ENCODE measurements at places on chromosomes 2 and 18. TPM values are rescaled to one million over a fixed set of nuclear protein-coding genes. Genes with fewer than 3 reads are reported as not detected.
A peak's percentile ranks its signal among the peaks of the same experiment; 100 is the strongest.

Gene CD207
- total RNA-seq, result not detected

Gene SLC19A3
- total RNA-seq, result not detected

Gene DQX1
- total RNA-seq, result 0.52 TPM

Gene NPPC
- not detected for total RNA-seq

Gene VIL1
- total RNA-seq, result 0.17 TPM

Gene APCDD1
- not detected for total RNA-seq

Gene LYG1
- total RNA-seq, result 1.6 TPM

Gene MYCN
- not detected for total RNA-seq

Gene REG3A
- total RNA-seq, result not detected

Gene PKP4
- total RNA-seq, result 43.1 TPM

Gene FSHR
- total RNA-seq, result not detected

DNA sequence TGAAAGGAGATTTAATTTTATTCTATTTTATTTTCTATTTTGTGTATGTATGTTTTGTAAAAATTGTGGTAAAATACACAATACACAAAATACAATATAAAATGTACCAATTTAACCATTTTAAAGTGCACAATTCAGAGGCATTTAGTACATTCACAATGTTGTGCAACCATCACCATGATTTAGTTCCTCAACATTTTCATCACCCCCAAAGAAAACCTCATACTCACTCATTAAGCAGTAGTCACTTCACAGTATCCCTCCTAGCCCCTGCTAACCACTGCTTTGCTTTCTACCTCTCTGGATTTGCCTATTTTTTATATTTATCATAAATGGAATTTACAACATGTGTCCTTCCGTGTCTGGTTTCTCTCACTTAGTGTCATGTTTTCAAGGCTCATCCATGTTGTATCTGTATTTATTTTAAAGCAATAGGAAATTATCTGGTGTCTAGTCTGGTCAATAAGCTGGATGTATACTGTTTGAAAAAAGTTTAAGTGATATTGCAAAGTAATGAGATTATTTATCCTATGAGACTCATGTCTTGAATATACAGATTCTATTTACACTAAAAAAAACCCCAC, 77.9 kb upstream of the GLS start:
- H3K36me3 ChIP-seq, result no peaks in the 10 kb centered on the region
- H3K4me3 ChIP-seq, result no peak overlapping the region

GRCh38 chr2:240929364-240930095, 23.4 kb downstream of the CROCC2 start:
- H3K4me3 ChIP-seq, result no peak overlapping the region
- H3K27ac ChIP-seq, result no peak overlapping the region
- DNase-seq, result no peak
- no peaks in the 10 kb centered on the region for H3K4me1 ChIP-seq
- H3K27me3 ChIP-seq, result no peaks in the 10 kb centered on the region

DNA sequence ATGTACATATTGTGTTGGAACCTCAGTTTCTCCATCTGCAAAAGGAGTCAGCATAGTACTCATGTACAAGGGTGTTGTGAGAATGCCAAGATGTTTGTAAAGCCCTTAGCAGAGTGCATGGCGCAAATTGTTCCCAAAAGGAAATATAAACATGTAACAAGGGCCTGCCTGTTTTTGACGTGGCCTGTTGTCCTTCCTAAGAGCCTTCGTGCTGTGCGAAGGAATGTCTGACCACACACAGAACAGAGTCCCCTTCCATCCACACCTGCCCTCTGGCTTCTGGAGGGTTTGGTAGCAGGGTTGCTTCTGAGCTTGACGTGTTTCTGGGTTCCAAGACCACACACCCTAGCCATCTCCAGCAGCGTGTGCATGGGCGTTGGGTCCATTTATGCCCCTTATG, 34.9 kb downstream of the CABLES1 start:
- no peak overlapping the region for H3K4me3 ChIP-seq
- no peaks in the 10 kb centered on the region for H3K4me1 ChIP-seq
- H3K27ac ChIP-seq, result no peak overlapping the region
- no peaks in the 10 kb centered on the region for H3K36me3 ChIP-seq

DNA sequence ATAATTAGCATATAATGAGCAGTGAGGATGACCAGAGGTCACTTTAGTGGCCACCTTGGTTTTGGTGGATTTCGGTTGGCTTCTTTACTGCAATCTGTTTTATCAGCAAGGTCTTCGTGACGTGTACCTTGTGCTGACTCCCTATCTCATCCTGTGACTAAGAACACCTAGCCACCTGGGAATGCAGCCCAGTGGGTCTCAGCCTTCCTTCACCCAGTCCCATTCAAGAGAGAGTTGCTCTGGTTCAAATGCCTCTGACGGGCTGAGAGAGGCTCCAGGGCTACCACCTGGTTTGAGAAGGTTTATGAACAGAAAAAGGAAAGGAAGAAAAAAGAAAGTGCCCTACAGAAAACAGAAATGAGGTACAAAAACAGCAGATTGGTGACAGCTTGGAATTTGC, 738.7 kb downstream of the SOCS6 start:
- H3K27ac ChIP-seq, result no peak overlapping the region
- H3K36me3 ChIP-seq, result no peaks in the 10 kb centered on the region
- no peak for DNase-seq
- H3K4me3 ChIP-seq, result no peak overlapping the region
- H3K4me1 ChIP-seq, result no peaks in the 10 kb centered on the region
- H3K27me3 ChIP-seq, result no peaks in the 10 kb centered on the region

DNA sequence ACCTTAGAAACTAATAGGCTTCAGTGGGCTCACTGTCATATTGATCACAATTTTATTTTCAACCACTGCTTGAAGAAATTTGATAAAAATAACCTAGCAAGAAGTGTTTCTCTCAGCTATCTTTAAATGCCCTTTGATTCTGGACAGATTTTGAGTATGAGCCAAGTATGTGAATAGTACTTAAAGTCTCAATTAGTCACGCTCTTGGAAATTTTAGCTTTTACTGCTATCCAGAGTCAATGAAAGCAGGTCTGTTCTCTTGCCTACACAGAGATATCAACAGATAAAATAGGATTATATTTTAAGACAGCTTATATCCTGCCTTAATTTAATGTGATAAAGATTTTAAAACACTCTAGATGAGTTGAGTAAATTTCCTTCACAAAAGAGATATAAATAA, 337.3 kb downstream of the CBLN2 start:
- H3K27me3 ChIP-seq, result no peaks in the 10 kb centered on the region
- no peaks in the 10 kb centered on the region for H3K4me1 ChIP-seq
- no peak overlapping the region for H3K4me3 ChIP-seq
- no peak for DNase-seq
- no peaks in the 10 kb centered on the region for H3K36me3 ChIP-seq

GRCh38 chr2:133240491-133241223, 327.6 kb downstream of the NCKAP5 start:
- H3K4me3 ChIP-seq, result no peak overlapping the region
- H3K27me3 ChIP-seq, result no peaks in the 10 kb centered on the region
- H3K4me1 ChIP-seq, result no peaks in the 10 kb centered on the region
- no peaks in the 10 kb centered on the region for H3K36me3 ChIP-seq
- DNase-seq, result no peak

DNA sequence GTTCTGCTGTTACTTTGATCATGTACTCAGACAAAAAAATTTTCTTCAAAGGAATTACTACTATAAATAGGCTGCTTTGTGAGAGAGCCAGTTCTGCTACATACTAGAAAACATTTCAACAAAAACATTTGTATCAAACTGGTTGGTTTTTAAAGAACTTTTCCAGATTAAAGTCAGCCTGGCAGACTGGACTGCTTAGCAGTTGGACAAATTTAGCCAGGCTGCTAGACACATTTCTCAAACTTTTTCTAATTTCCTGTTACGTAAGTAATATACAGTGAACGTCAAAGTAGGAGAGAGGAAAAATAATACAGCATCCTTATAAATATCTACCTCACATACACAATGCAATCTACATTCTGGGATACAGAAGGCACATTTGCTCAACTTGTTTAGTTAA, 109.5 kb downstream of the SP3 start:
- H3K27ac ChIP-seq, result no peak overlapping the region
- peaks cover 16% of the 10 kb centered on the region for H3K4me1 ChIP-seq
- no peaks in the 10 kb centered on the region for H3K36me3 ChIP-seq
- DNase-seq, result no peak
- no peak overlapping the region for H3K4me3 ChIP-seq

DNA sequence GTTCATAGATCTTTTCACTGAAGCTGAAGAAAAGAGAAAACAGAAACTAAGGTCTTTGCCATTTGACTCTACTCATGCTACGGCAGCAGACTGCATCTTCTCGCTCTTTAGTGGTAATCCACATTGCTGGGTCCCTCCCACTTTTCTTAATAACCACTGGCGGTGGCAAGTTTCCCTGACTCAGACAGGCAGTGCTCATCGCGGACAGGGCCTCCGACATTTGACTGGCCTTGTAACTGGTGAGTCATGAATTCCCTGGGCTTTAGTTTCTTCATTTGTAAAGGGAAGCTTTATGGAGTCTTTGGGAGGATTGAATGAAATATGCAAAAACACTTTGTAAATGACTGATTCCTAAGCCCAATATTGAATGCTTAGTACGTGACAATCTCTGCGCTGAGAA, 238.2 kb upstream of the RBBP8 start:
- no peak overlapping the region for H3K27ac ChIP-seq
- no peak overlapping the region for H3K4me3 ChIP-seq
- H3K4me1 ChIP-seq, result no peaks in the 10 kb centered on the region

DNA sequence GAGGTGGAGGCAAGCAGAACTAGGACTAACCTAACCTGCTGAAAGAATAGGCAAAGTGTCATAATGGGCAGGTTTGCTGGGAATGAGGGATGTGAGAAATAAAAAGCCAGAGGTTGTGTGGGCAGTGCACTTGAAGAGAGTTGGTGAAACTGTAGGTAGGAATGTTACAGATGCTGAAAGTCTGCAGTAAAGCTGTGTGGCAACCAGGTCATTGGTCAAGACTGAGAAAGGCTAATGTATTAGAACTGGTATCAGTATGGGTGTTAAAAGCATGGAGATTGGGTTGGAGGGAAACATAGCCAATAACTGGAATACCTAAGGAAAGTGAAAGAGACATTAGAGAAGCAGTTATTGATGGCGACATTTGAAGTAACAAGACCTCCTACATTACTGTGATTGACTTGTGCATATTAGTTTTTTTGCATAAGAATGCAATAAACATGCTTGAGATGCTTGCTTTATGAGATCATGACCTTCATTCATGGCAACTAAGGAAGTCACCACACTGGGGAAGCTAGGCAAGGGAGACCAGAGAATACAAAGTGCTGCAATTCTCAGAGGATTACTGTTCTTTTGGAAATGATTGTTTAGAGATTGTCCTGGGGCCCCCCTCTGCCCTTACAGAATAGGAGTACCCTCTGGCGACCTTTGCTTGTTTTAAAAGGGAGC, 11.8 kb downstream of the GULP1 start:
- no peak for DNase-seq
- H3K27me3 ChIP-seq, result peaks cover 2% of the 10 kb centered on the region

GRCh38 chr2:144675331-144675730, 155.4 kb upstream of the ZEB2 start:
- H3K27me3 ChIP-seq, result no peaks in the 10 kb centered on the region
- H3K4me1 ChIP-seq, result no peaks in the 10 kb centered on the region
- no peak overlapping the region for H3K4me3 ChIP-seq
- DNase-seq, result no peak

- no peak for DNase-seq
- H3K36me3 ChIP-seq, result no peaks in the 10 kb centered on the region
- H3K4me1 ChIP-seq, result no peaks in the 10 kb centered on the region
- H3K4me3 ChIP-seq, result no peak overlapping the region
These were observed 21.8 kb downstream of the ALLC start for GRCh38 chr2:3679616-3680393.

- no peaks in the 10 kb centered on the region for H3K36me3 ChIP-seq
- peaks cover 39% of the 10 kb centered on the region for H3K4me1 ChIP-seq
- no peak for DNase-seq
- H3K4me3 ChIP-seq, result no peak overlapping the region
These were observed 4.2 kb downstream of the SP9 start for GRCh38 chr2:174338671-174339560.

- DNase-seq, result peak; percentile 53
- H3K4me3 ChIP-seq, result peak overlapping the region; percentile 56
- H3K27me3 ChIP-seq, result no peaks in the 10 kb centered on the region
- H3K27ac ChIP-seq, result peak overlapping the region; percentile 92
- H3K4me1 ChIP-seq, result peaks cover 60% of the 10 kb centered on the region
These were observed 2.8 kb downstream of the TMEM169 start for GRCh38 chr2:216084547-216084946.

- H3K4me1 ChIP-seq, result peaks cover 7% of the 10 kb centered on the region
- H3K4me3 ChIP-seq, result no peak overlapping the region
- no peak overlapping the region for H3K27ac ChIP-seq
- no peak for DNase-seq
These were observed 5.0 kb upstream of the ZSWIM2 start for GRCh38 chr2:186853951-186854350.

- no peaks in the 10 kb centered on the region for H3K27me3 ChIP-seq
- H3K4me1 ChIP-seq, result no peaks in the 10 kb centered on the region
- H3K27ac ChIP-seq, result no peak overlapping the region
- DNase-seq, result no peak
- H3K36me3 ChIP-seq, result no peaks in the 10 kb centered on the region
These were observed 41.1 kb upstream of the NAB1 start for GRCh38 chr2:190607657-190608357.

- H3K27ac ChIP-seq, result no peak overlapping the region
- peaks cover 9% of the 10 kb centered on the region for H3K4me1 ChIP-seq
- DNase-seq, result no peak
- H3K4me3 ChIP-seq, result no peak overlapping the region
These were observed 5.6 kb upstream of the STK39 start for GRCh38 chr2:168252976-168253375.

GRCh38 chr18:11259469-11260150, 110.2 kb upstream of the PIEZO2 start:
- DNase-seq, result no peak
- no peak overlapping the region for H3K4me3 ChIP-seq
- H3K4me1 ChIP-seq, result no peaks in the 10 kb centered on the region

GRCh38 chr2:143575340-143575739, 446.1 kb downstream of the ARHGAP15 start:
- peaks cover 26% of the 10 kb centered on the region for H3K36me3 ChIP-seq
- no peak overlapping the region for H3K27ac ChIP-seq
- H3K27me3 ChIP-seq, result no peaks in the 10 kb centered on the region
- DNase-seq, result no peak
- H3K4me3 ChIP-seq, result no peak overlapping the region

- H3K4me3 ChIP-seq, result no peak overlapping the region
- no peak overlapping the region for H3K27ac ChIP-seq
- DNase-seq, result no peak
- H3K27me3 ChIP-seq, result no peaks in the 10 kb centered on the region
These were observed 42.3 kb downstream of the DDX1 start for GRCh38 chr2:15633971-15634346.

DNA sequence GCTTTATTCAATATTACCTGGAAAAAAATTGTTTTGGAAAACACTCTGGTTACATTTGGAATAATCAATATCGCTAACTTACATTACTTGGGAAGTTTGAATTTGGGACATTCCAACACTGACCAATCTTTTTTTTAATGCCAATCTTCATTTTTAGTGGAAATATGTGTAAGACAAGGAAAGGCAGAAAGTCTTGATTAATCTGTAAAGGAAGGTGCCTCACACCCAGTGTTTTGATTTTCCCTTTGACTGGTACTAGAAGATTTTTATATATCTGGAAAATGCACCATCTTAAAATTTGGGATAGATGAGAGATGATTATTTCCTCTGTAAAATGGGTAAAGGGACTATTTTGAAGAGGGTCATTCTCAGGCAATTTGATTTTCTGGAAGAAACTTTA, 879.2 kb upstream of the ZEB2 start:
- DNase-seq, result no peak
- H3K4me1 ChIP-seq, result no peaks in the 10 kb centered on the region
- no peak overlapping the region for H3K4me3 ChIP-seq

Data from activated CD4-positive, alpha-beta T cell treated with anti-CD3 and anti-CD28 coated beads, Interleukin-2, amount 10 ng/mL, durations not matched to agents 7 days and 5 days (primary cell).